Fibroblast of skin of back (primary cell): ENCODE measurements at places on chromosomes 3 and 15.

DNA sequence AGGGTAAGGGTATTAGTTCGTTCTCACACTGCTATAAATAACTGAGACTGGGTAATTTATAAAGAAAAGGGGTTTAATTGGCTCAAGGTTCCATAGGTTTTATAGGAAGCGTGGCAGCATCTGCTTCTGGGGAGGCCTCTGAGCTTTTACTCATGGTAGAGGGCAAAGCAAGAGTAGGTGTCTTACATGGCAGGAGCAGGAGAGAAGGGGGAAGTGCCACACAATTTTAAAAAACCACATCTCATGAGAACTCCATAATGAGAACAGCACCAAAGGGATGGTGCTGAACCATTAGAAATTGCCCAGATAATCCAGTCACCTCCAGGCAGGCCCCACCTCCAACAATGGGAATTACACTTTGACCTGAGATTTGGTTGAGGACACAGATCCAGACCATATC, 12.2 kb downstream of the RNF111 start:
- no peak for DNase-seq

- DNase-seq = no peak
These were observed 195.4 kb downstream of the RAP2B start for GRCh38 chr3:153357436-153357835.

GRCh38 chr15:26967719-26968269, 3.2 kb upstream of the GABRG3 start:
- peak; percentile 58 for DNase-seq

DNA sequence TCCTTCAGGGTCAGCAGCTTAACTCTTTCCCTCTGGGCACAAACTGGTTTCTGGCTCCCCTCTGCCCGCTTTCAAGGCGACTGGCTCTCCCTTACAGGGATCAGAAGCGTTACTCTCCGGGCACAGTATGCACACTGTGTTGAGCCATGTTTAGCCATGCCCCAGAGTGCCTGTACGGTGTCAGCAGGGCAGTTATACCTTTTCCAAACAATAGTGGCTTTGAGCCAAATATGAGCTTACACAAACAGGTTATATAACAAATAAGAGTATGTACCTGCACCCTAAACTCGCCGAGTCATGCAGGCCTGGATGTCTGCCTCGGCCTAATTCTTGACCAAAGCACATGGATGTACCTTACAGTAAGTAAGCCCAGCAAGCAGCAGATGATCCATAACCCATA, 175.6 kb upstream of the ANKRD28 start:
- DNase-seq = no peak

- DNase-seq = no peak
These were observed 44.8 kb upstream of the CCDC174 start for GRCh38 chr3:14606669-14607339.

DNA sequence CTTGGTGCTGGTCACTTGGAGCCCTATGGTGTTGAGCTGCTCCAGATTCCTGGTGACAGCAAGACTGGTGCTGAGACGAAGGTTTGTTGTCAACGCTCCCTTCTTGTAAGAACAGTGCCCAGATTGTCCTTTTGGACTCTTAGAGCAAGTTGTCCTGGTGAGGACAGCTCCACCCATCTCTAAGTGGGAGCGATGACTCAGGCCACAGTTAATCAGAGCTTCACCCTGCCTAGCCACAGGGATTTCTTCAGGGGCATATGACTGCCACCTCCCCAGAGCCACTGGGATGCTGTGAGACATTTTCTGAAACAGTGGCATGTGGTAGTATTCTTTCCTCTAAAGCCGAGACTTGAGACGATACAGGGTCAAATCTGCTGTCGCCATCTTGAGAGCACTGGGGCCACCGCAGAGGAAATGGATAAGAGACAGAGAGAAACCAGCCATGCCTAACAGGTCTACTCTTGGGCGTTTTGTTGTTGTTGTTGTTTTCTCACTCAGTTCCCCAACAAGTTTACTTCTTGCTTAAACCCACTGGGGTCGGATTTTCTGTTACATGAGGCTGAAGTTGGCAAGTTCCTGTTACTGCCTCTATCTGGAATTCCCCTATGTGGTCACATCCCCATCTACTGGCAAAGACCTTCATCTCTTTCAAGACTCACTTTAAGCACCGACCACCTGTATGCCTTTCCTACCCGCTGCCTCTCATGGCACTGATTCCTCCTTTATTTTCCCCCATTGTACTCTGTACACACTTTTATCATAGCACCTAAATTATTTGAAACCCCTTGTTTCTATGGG, 16.0 kb upstream of the PCOLCE2 start:
- peak; percentile 43 for DNase-seq

GRCh38 chr15:56752986-56753385, 19.7 kb upstream of the ZNF280D start:
- no peak for DNase-seq

DNA sequence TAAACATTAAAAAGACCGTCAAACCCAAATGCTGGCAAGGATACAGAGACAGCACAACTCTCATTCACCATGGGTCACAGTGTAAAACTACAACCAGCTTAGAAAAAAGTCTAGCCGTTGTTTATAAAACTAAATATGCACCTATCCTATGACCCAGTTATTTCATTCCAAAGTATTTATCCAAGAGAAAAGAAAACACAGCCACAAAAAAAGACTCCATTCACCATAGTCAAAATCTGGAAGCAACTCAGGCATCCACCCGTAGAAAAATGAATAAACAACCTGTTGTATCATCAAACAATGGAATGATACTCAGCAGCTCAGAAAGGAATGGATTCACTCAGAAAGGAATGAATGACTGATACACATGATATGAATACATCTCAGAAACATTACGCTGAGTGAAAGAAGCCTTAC, 28.6 kb downstream of the PLD1 start:
- DNase-seq = peak; percentile 75

DNA sequence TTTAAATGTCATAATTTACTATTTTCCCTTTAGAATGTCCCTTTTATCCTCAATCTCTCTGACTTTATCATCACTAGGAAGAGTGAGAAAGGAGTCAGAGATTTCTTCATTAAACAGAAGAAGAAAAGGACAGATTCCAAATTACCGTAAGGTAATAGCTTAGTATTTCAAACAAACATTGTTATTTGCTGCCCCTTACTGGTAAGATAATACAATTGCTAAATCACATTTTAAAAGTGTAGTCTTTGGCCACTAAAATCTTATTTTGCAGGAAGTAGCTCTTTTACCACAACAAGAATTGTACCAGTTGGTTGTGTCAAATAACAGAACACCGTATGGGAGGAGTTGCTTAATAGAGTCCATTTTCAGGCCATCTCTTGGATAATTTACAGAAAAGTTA, 53.7 kb downstream of the CGGBP1 start:
- DNase-seq = peak; percentile 32

- DNase-seq = peak; percentile 45
These were observed 46.8 kb upstream of the SLC6A1 start for GRCh38 chr3:10945683-10946287.

- peak; percentile 34 for DNase-seq
These were observed 5.8 kb upstream of the DBR1 start for GRCh38 chr3:138180375-138181029.

GRCh38 chr15:62209322-62209721, 44.2 kb upstream of the C2CD4B start:
- no peak for DNase-seq

DNA sequence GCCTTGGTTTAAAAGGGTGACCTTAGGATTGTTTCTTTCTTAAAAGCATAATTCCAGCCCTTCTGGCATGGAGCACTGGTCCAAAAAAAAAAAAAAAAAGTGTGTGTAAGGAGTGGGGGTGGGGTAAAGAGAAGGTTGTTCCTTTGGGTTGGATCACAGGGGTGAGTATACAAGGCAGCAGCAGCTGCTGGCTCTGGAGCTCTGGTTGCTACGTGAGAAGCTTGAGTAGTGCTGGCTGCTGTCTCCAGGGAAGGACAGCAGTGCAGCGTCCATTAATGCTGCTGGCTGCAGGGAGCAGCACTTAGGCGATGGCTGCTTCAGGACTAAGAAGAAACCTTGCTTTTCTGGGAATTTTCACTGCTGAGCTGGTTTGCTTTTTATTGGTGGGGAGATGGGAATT, 2.3 kb downstream of the SETD5 start:
- DNase-seq = peak; percentile 93

GRCh38 chr15:34330279-34330678, 7.3 kb downstream of the SLC12A6 start:
- no peak for DNase-seq

DNA sequence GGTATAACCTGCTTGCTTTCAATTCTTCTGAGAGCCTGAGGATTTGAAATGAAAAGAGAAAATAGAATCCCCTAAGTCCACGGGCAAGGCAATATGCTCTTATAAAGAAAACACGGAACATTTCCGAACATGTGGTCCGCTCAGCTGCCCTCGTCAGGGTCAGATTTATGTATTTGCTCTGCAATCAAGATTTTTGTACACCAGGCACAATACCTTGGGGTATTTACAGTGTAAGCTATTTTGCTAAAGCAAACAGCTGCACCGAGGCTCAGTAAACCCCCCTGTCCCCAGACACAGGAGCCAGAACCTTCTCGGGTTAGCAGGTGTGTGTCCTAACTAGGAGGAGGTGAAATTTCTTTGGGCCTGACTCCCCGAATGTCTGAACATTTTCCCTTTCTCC, 155.8 kb upstream of the LRIG1 start:
- no peak for DNase-seq

- DNase-seq = peak; percentile 51
These were observed 488.2 kb upstream of the NECTIN3 start for GRCh38 chr3:110583373-110583935.

- DNase-seq = peak; percentile 22
These were observed 90.2 kb downstream of the NTRK3 start for GRCh38 chr15:88166082-88166993.

GRCh38 chr3:141782386-141782932, 19.3 kb downstream of the GRK7 start:
- DNase-seq = no peak

DNA sequence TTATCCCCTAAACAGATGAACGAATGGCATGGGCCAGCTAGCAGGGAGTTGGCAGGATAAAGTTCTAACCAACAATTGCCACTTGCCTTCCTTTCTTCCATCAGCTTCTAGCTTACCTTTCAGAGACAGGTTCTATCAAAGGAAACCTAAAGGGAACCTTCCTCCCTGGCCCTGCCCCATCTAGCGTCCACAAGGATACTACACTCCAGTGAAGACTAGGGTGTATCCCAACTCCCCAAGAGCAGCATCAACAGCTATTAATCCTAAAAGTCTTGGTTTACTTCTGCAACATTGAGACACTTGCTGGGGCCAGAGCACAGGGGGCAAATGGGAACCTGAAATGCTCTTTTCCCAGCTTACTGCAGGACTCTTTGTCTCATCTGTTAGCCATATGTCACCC, 37.0 kb upstream of the TMC3 start:
- DNase-seq = no peak

DNA sequence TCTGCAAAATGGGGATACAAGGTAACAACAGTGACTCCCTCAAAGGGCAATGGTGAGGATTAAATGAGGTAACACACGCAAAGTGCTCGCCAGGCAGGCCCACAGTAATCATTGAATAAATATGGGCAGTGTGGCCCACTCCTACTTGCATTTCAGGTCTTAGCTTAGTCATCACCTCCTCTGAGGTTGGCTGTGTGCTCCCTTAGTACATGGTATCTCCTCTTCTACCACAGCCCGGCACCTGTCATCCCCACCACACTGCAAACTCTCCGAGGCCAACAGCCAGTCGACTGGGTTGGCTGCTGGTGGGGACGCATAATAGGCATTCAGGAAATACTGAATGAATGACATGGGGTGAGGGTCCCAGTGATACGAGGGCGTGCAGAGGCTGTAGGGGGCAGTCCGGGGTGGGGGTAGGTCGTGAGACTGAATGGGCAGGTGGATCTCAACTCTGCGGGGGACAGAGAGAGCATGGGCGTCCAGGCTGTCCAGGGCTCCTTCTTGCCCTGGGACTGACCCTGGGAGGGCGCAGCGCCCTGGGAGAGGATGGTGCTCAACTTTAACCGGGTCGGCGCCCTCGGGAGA, 375 bp upstream of the MYZAP start:
- DNase-seq = no peak

DNA sequence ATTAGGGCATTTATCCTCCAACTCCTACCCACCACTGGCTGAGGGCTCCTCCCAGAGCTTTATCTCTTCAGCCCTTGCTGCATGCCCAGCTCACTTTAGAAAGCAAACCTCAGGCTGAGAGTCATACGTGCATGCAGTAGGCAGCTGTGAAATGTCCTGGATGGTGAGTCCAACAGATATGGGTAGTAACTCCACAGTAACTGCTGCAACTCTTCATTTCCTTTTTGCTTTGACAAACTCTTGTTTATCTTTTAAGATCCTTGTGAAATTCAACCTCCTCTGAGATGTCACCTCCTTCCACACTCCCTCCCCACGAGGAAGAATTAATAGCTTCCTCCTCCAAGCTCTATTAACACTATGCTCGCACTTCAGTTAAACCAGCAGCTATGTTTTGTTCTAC, 35.9 kb upstream of the CTNNB1 start:
- no peak for DNase-seq

GRCh38 chr3:71791634-71792033, 6.7 kb upstream of the PROK2 start:
- no peak for DNase-seq

DNA sequence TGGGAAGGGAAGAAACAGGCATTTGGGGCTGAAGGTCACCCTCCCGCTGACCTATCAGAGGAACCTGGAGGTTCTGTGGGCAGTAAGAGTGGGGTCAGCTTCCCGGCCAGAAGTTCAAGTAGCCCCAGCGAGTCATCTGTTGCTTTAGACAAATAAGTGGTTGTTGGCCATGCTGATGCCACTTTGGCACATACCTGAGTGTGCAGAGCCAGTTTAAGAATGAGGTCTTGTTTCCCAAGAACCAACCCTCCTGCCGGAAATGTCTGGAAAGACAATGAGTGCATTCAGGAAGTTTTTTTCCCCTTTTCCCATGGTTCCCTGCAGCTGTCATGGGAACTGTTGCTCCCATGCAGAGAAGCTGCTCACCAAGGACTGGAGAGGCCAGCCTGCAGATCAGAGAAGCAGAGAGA, 166.7 kb downstream of the ZNF621 start:
- DNase-seq = no peak

GRCh38 chr3:57832900-57833313, 76.8 kb downstream of the SLMAP start:
- no peak for DNase-seq

DNA sequence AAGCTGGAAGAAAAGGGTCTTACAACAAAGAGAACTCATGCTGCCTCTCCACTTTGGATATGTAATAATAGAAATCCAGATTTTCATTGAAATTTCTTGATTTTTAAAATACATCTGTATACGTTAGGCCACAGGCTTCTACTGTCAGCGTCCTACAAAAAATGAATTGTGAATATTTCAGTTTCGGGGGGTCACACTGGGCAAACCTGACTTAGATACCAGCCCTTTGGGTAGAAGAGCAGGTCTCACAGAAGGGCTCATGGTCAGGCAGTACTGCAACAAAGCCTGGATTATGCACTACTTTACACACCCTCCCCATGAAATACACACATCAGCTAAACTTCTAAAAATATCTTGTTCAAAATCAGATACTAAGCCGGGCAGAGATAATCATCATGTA, 294.5 kb downstream of the FHIT start:
- DNase-seq = no peak

GRCh38 chr3:52393959-52394670, 50.8 kb downstream of the SEMA3G start:
- no peak for DNase-seq

- DNase-seq = peak; percentile 13
These were observed 42.3 kb downstream of the WDR72 start for GRCh38 chr15:53716909-53717876.

GRCh38 chr15:75884041-75884440, 19.6 kb upstream of the FBXO22 start:
- DNase-seq = peak; percentile 68
